Stimulated activated CD4-positive, alpha-beta T cell treated with anti-CD3 and anti-CD28 coated beads, Interleukin-1b, Interleukin-23, amount 100 ng/mL, for 1 hour (primary cell): ENCODE measurements at places on chromosomes 4 and X.

DNA sequence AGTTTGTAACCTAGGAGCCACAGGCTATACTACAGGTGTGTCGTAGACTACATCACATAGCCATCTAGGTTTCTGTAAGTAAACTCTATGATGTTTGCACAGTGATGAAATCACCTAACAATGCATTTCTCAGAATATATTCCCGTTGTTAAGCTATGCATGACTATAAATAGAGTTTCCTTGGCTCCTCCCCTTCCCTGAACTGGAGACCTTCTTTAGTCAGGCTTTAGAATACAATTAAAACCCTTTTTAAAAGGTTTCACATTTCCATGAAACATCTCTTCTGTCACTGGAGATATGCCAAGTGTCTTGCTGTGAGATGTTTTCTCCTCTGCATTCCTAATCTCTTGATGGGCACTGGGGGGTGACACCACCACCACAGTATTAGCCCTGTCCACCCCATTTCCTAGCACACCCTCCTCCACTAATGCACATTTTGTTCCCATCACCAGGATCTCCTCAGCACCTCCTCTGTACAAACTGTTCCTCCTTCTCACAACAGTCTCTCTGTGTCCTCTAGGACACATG, 334.6 kb upstream of the CPEB2 start:
- no peak for DNase-seq

DNA sequence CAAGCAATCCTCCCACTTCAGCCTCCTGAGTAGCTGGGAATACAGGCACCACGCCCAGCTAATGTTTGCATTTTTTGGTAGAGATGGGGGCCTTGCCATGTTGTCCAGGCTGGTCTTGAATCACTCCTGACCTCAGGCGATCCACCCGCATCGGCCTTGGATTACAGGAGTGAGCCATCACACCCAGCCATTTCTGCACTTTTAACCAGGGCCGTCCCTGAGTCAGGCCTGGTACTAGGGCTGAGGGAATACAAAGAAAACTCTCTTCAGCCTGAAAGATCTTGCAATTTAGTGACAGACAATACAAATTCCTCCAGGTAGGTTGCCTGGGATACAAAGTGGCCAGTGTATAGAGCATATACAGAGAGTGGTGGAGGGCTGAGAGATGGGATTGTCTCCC, 65.8 kb downstream of the BCOR start:
- no peak for DNase-seq

GRCh38 chrX:6885909-6886308, 261.6 kb upstream of the STS start:
- no peak for DNase-seq

DNA sequence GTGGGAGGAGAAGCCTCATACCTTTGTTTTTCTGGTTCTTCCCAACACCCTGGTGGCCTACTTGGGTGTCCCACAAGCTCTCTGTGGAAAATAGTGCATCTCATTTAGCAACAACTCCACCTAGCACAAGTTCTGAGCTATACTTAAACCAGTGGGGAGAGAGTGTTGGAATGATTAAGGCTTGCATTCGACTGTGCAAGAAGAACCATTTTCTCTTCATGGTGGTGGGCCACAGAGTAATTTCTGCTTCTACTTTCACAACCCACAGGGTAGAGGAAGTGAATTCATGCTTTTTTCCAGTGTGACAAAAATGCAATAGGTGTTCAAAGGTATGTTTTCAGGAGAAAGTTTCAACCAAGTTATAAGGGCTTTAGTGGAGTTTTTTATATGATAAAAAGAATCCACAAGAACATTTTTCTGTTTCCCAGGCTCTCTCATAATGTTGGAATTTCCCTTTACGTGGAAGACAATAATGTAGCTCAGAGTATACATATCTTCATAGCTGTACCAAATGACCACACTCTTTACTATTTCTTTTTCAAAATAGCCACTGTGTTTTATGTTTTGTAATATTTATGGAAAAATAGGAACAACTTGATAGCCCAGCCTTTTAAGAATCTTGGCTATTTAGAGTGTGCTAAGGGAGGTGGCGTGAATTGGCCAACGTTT, 80.3 kb upstream of the HHIP start:
- no peak for DNase-seq

- no peak for DNase-seq
Observed at GRCh38 chr4:124633285-124633941, 79.1 kb downstream of the ANKRD50 start.

DNA sequence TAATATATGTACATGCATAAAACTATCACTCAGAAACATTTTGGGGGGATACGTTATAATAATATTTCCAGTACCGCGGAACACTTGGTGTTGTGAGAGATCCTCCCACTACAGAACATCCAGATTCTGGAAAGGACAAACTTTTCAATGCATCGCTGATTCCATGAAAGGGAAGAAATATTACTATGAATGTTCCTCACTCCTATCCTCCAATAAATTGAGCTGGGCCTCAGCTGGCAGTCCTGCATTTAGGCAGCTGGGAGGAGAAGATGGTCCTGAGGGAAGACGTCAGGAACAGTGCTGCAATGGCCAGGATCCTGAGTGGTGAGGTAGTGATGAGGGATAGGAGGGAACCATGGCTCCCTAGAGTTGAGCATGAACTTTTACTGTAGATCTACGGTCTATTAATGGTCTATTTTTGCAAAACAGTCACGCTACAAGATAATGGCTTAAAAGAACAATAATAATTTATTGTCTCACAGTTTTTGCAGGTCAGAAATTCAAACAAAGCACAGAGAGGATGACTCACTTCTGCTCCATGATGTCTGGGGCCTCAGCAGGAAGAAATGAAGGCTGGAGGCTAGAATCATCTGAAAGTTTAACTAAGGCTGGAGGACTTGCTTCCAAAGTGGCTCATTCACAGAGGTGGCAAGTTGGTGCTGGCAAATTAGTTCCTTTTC, 538.1 kb downstream of the STIM2 start:
- no peak for DNase-seq

DNA sequence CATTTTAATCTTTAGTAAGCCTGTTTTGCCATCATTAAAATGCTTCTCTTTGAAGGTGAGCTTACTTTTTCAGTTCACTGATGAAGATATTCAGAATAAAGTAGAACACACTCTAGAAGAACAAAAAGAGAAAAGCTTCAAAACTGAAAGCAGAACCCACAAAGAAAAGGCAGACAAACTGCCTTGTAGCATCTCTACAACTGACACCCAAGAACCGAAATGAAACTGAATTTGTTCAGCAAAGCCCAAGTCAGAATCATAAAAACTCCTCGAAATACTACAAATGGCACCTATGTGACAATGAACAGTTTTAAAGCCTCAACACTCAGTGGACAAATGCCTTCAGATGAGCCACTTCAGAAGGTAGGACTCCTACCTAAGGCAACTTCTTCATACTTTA, 83.6 kb downstream of the MAML3 start:
- DNase-seq = no peak

- no peak for DNase-seq
Observed at GRCh38 chr4:8610858-8611616, 18.5 kb downstream of the CPZ start.

GRCh38 chr4:121977251-121978171, 25.7 kb upstream of the TRPC3 start:
- DNase-seq = no peak

DNA sequence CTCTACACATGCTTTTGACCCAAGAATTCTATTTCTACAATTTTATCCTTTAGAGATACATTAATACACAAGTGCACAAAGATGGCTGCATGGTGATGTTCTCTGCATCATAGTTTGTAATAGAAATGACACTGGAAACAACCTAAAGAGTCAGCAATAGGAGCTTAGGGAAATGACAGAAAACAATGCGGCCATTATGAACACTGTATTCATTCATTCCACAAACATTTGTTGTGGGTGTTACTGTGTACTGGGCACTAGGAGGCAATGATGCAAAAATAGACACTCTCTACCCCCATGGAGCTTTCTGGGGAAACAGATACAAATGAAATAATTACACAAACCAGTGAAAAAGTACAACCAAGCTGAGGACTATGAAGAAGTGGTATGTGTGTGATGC, 32.0 kb downstream of the IDS start:
- no peak for DNase-seq

GRCh38 chrX:11641349-11642065, 24.2 kb downstream of the ARHGAP6 start:
- no peak for DNase-seq

DNA sequence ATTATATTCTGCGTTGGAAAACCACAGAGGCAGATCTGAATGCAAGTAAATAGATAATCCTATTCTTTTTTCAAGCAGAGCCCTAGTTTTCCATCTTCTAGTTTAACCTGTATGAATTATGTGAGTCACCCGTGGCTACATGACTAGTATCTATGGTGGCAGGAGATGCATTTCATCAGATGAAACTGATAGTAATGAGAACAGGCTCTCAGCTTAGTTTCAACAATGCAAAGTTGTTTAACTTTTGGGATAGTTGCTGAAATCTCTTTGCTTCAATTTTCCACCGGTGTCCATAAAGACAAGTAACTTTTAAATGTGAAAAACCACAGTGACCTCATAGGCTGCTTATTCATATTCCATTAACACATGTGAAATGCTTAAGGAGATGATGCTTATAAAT, 1317.4 kb upstream of the TENM3 start:
- DNase-seq = no peak

- no peak for DNase-seq
Observed at GRCh38 chr4:80101071-80101791, 28.2 kb upstream of the ANTXR2 start.

DNA sequence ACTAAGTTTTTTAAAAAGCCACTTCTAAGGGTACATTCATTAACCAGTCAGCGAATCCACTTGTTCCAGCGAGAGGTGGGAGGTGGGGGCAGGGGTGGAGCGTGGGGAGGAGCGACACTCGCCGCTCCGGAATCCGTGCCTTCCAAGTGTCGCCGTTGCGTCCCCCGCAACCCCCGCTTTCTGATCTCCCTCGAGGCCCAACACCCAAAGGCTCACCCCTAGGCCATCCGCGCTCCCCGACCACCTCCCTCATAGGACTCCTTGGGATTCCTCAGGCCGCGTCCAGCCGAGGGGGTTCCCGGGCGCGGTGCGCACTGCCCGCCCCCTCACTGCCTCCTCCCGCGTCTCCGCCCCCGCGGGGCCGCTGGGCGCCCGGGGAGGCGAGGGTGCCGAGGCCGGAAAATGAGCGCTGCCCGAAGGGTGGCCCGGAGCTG, 108.1 kb upstream of the STOX2 start:
- DNase-seq = no peak

- DNase-seq = no peak
Observed at GRCh38 chr4:126445596-126445995, 1130.8 kb downstream of the FAT4 start.

- DNase-seq = no peak
Observed at GRCh38 chr4:55468724-55469123, 73.0 kb downstream of the TMEM165 start.

- no peak for DNase-seq
Observed at GRCh38 chr4:140568507-140569306, at the start of gene UCP1. TSS of gene UCP1 (minus strand) at chr4:140568961. CDS start at chr4:140568729, 232 bp downstream.

DNA sequence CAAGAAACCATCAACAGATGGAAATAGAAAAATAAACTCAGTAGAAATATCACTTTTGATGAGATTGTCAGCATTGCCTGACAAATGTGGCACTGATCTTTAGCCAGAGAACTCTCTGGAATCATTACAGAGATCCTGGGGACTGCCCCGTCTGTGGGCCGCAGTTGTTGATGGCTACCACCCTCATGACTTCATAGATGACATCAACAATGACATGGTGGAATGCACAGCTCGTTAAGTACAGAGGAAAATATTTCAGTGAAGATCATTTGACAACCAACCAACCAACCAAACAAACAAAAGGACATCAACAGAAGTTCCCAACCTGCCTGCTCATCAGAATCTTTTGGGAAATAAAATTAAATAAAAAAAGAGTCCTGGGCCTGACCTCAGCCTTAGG, 132.6 kb downstream of the UCHL1 start:
- no peak for DNase-seq

DNA sequence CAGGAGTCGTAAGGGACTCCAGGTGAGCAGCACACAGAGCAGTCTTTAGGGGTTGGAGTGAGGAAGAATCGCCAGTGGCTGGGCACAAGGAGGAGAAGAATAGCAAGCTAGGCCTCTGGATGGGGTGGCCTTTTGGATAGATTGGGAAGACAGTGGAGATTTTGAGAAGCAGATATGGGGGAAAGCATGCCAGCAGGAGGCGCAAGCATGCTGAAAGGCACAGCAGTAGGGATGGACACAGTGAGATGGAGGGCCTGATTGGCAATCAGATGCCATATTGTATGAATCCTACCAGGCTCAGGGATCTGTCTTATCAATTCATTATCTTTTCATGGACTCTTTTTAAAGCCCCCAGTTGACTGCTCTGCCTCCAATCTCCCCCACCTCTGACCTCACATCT, 60.4 kb upstream of the MAGEA4 start:
- DNase-seq = no peak

GRCh38 chrX:42149765-42150164, 226.4 kb upstream of the CASK start:
- DNase-seq = no peak

- DNase-seq = no peak
Observed at GRCh38 chrX:81257817-81258216, 55.9 kb downstream of the SH3BGRL start.

GRCh38 chr4:3074846-3075651, 568 bp downstream of the HTT start:
- DNase-seq = no peak

GRCh38 chr4:19399001-19399400, 852.7 kb upstream of the SLIT2 start:
- no peak for DNase-seq

DNA sequence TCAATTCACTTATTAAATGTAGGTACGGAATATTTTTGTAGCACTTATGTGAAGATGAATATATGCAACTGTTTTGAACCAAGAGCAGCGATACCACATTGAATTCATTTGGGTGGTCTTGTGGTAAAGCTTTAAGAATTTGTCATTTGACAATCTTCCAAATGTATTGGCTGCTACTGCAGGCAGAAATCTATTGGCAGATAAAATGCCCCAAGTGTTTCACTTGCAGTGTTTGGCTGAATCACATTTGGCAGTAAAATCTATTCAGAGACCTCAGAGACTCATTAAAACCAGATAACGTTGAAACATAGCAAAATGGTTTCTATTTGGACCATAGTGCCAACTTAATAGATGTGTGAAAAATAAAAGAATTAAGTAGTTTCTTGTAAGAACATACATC, 303.4 kb downstream of the FGF13 start:
- no peak for DNase-seq

DNA sequence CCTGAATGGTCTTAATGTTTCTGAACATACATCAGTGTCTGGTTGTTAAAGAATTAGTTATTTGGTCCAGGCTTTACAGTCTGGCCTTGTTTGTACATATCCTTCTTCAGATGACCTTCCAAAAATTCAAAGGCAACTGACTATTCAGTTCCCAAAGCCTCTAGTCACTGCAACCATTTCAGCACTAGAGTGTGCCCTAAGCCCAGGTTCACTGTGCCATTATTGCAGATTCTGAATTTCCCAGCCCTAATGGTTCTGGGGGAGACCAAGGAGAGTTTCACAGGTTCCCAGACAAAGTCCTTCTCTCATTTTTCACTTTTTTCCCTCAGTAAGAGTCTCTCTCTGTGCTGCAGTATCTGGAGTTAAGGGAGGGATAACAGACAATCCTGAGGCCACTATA, 235.8 kb downstream of the TRAM1L1 start:
- DNase-seq = no peak

GRCh38 chr4:98610926-98611676, 47.3 kb downstream of the TSPAN5 start:
- DNase-seq = no peak

- DNase-seq = no peak
Observed at GRCh38 chr4:94457692-94458106, 6.0 kb downstream of the PDLIM5 start.

- no peak for DNase-seq
Observed at GRCh38 chr4:33536898-33537297, 2707.4 kb downstream of the ARAP2 start.
